Naive thymus-derived CD4-positive, alpha-beta T cell (primary cell): ENCODE measurements at places on chromosomes 5 and 9. TPM values are rescaled to one million over a fixed set of nuclear protein-coding genes. Genes with fewer than 3 reads are reported as not detected.

DNA sequence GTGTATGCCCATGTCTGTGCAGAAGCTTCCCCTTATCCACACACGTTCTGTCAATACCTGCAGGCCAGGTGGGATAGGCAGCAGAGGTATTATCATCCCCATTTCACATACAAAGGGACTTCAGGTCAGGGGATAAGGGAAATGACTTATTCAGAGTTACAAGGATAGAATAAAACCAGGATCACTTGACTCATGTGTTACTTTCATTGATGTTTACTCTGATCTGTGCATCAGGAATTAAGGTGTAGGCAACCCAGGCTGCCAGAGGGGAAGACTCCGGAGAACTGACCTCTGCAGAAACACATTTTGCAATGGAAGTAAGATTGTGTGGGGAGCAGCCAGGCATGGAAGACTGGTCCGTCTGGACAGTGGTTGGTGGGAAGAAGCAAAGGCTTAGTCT, 74.2 kb upstream of the FSTL4 start:
- no peak for DNase-seq

GRCh38 chr5:170528976-170529375, 25.2 kb downstream of the KCNIP1 start:
- no peak for DNase-seq

- peak; percentile 9 for DNase-seq
Observed at GRCh38 chr5:58499941-58500340, 8.7 kb downstream of the GAPT start.

GRCh38 chr5:58980890-58981289, 398.0 kb downstream of the RAB3C start:
- no peak for DNase-seq

DNA sequence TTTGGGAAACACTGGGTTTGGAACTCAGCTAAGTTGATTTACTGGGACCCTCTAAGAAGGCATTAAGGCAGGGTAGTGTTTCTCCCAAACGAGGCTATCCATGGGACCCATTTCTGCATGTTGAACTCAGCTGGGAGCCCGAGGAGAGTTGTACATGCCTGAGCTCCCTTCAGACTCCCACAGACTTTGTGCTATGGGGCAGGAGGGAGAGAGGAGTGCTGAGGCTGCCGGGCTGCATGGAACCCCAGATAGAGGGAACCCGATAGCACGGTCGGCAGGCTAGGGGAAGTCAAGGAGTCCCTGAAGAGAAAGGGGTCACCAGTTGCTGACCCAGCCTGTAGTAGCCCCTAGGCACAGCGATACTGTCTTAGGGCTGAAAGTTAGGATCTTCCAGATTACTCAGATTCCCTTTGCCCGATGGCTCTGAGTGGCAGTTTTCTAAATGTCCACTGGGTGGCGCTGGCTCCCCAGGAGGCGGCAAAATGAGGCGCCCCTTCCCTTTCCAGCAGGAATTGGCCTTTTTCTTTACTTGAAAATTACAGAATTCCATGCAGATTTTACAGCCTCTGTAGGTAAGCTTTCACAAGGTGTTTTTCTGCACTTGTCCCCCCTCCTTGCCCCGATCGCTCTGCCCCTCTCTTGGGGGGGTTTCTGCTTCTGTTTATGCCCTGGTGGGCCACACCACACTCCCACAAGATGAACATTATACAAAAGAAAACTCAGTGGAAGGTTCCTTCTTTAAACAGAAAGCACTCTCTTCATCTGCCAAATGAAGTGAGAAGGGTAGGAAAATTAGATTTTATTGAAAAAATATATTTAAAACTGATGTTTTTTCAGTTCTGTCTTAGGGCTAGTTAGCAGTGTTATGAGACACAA, 17.8 kb downstream of the NANS start:
- DNase-seq: peak; percentile 78

DNA sequence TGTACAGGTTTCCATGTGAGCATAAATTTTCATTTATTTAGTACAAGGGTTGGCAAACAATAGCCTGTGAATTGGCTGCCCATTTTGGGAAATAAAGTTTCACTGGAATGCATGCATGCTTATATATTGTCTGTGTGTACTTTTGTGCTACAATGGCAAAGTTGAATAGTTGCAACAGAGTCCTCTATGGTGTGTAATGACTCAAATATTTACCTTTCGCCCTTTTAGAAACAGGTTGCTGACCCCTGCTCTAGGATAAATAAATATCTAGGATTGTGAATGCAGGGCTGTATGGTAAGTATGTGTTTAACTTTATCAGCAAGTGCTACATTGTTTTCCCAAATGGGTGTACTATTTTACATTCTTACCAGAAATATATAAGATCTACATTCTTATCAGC, 47.2 kb downstream of the XRCC4 start:
- DNase-seq: no peak

- DNase-seq: no peak
Observed at GRCh38 chr5:107340631-107341030, 330.1 kb downstream of the EFNA5 start.

DNA sequence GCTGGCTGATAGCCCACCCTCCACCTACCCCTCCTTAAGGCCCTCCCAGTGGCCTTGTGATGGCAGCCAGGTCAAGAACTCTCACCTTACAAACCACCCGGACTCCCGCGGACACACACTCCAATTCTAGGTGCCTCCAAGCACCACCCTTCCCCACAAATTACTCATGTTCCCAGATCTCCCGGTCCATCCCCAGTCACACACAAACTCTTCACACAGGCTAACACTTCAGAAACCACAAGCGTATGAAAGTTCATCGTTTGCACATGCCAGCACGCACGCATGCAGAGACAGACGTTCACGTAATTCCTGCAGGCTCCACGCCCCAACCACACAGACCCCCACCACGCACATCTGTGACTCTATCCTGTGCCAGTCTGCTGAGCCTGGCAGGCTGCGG, 18.0 kb downstream of the NR5A1 start:
- DNase-seq: no peak

- no peak for DNase-seq
Observed at GRCh38 chr5:125032286-125032685, 285.8 kb upstream of the ZNF608 start.

DNA sequence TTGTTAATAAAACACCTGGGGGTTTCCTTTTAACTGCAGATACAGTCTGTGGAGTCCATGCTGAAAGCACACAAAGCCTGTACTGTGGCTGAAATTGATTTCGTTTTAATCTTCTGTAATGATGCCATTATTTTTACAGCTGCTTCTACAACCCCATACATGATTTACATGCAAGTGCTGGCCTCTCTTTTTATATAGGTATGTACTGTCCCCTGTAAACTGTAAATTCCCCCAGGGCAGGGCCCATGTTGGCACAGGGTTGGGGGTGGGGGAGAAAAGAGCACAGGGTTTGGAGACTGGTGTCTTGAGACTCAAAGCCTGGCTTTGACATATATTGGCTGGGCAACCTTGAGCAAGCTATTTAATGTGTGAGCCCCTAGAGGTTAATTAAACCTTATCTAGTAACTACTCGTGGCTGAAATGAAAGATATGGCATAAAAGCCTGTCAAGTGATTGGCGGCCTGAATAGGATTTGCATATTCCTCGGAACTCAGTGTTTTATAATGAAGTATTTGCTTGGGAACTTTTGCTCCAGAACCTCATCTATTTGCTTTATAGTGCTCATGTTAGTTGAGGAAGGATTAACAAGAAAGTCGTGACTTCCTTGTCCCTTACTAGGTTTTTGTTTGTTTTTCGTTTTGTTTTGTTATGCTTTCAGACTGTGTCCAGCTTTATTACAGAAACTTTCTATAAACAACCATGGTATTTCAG, 34.0 kb downstream of the KLF4 start:
- DNase-seq: no peak

- no peak for DNase-seq
Observed at GRCh38 chr5:146580237-146580636, 64.2 kb upstream of the GPR151 start.

- DNase-seq: no peak
Observed at GRCh38 chr9:129145316-129145715, 32.7 kb downstream of the IER5L start.

- no peak for DNase-seq
Observed at GRCh38 chr5:34587355-34588241, 68.5 kb upstream of the RAI14 start.

GRCh38 chr5:56328753-56329560, 95.8 kb upstream of the ANKRD55 start:
- DNase-seq: peak; percentile 44

- DNase-seq: no peak
Observed at GRCh38 chr5:149935431-149935901, 9.1 kb downstream of the PDE6A start.

GRCh38 chr5:167936022-167936421, 355.4 kb upstream of the WWC1 start:
- DNase-seq: no peak

GRCh38 chr5:153005711-153006110, 484.8 kb upstream of the GRIA1 start:
- DNase-seq: no peak

- DNase-seq: no peak
Observed at GRCh38 chr9:13083963-13084528, 195.4 kb downstream of the MPDZ start.

DNA sequence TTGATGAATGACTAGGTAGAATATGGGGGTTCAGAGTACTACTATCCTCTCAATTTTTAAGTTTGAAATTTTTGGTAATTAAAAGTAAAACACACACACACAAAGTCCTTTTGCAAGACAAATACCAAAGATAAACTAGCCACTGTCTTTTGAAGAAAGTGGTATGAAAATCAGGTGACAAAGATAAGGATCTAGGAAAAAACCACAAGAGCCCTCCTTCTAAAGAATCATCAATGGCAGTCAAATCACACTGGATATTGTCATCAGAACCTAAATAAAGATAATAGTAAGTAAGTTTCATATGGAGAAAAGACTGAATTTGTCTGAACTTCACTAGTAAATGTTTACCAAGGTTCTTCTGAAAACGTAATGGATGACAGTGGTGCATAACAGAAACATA, 30.5 kb upstream of the HK3 start:
- no peak for DNase-seq

- DNase-seq: no peak
Observed at GRCh38 chr9:38413283-38413682, 11.0 kb downstream of the IGFBPL1 start.

DNA sequence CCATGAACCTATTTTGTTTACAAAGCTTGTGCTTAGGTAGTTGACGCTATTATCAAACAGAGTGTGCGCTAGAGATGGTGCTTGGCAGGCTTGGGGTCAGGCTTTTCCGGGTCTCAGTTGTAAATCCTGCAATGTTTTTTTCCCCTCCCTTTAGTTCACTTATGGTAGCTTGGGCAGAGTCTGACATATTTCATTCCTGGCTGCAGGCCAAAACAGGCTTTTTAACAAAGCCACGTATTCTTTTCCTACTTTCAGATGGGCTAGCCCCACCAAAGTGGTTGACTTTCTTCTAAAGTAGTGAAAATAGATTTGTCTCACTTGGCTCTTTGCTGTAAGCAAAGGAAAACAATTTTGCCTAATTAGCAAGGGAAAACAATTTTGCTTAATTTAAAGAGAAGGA, 58.0 kb upstream of the FBN2 start:
- DNase-seq: no peak

- DNase-seq: no peak
Observed at GRCh38 chr5:143807401-143807800, 4.6 kb upstream of the HMHB1 start.

GRCh38 chr5:58759745-58760144, 176.9 kb downstream of the RAB3C start:
- DNase-seq: no peak

- no peak for DNase-seq
Observed at GRCh38 chr9:15377625-15378540, 44.8 kb upstream of the SNAPC3 start.

DNA sequence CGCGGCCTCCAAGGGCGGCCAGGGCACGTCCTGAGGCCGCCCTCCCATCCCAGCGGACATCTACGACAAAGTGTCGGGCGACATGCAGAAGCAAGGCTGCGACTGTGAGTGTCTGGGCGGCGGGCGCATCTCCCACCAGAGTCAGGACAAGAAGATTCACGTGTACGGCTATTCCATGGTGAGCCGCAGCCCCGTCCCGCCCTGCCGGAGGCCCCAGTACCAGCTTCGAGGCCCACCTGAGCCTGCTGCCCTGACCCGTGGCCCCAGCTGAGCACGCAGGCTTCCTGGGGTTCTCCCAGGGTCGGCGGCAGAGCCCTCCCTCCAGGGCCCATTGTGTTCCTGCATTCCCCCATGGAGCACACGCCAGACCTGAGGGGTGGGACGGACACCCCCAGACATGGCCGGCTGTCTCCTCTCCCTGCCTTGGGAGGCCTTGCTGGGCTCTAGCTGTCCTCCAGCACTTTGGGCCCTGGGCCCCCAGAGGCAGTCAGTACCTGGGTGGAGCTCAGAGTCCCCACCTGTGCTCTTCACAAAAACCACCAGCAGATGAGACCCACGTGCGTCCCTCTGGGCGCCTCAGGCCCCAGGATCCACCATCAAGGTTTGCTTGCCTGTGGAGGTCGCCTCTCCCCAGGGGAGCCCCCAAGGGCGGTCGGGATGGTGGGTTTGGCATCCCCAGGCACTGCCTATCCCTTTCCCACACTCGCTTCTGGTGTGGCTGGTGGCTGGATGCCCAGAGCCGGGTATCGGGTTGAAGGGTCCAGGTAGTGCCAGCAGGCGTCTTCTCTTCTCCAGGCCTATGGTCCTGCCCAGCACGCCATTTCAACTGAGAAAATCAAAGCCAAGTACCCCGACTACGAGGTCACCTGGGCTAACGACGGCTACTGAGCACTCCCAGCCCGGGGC, 1.0 kb downstream of the PHPT1 start:
- DNase-seq: no peak

GRCh38 chr5:123830575-123830974, 318.6 kb downstream of the CSNK1G3 start:
- DNase-seq: no peak

- DNase-seq: no peak
Observed at GRCh38 chr9:6901180-6901579, 143.4 kb downstream of the KDM4C start.

DNA sequence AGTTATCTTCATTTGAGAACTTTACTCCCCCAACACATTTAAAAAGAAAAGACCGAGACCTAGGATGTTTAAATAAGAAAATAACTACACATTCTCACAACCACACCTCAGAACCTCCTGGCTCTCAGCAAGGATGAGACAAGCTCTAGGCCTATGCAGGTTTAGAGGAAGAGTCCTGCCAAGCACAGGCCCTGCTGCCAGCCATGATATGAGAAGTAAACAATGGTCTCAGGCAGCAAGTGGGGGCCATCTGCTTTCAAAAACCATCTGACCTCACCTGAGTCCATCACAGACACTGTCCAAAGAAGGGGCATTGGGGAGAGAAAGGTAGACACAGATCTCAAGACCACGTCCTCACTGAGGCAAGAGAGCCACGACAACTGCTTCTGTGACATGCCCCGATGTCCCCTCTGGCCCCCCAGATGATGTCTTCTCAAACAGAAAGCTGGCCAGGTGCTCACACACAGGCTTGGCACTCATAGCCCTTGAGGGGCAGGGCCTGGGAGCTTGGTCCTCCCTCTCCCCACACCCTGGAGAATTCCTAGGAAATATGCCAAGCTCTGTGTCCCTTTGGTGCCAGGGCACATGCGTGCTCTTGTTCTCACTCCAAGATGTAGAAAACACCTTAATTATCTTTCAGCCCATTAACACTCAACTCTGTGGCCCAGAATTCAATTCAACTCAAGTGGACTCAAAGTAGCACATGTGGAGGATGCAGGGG, 150.4 kb downstream of the FSTL4 start:
- no peak for DNase-seq

GRCh38 chr9:109918339-109919163, 138.6 kb downstream of the PALM2AKAP2 start:
- DNase-seq: peak; percentile 55

ADAMTS12 gene
- total RNA-seq: not detected

CHSY3 gene
- total RNA-seq: not detected

KCNMB1 gene
- total RNA-seq: not detected

TTLL11 gene
- 4.4 TPM for total RNA-seq

TAF11L5 gene
- not detected for total RNA-seq

NREP gene
- total RNA-seq: 9.0 TPM

GCNT4 gene
- 36.4 TPM for total RNA-seq
